ENCODE measurements at places on chromosomes 7 and 10.

DNA sequence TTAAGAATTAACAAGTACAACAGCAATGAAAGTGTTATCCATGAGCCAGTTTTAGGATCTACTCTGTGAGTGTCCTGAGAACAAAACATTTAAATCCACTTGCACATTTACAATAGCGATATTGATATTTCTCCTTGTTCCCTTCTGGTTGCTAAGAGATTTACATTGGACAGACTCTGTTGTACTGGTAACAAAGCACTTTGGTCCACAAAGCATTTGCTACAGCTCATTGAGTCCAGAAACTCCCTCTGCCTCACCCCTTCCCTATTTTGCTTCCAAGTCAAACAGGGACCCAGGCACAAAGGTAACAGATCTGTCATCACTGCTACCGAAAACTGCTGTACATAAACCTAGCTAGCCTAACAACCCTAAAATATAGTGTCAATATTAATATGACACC is 2.1 kb downstream of the ANK3 start:
- DNase-seq, result no peak

DNA sequence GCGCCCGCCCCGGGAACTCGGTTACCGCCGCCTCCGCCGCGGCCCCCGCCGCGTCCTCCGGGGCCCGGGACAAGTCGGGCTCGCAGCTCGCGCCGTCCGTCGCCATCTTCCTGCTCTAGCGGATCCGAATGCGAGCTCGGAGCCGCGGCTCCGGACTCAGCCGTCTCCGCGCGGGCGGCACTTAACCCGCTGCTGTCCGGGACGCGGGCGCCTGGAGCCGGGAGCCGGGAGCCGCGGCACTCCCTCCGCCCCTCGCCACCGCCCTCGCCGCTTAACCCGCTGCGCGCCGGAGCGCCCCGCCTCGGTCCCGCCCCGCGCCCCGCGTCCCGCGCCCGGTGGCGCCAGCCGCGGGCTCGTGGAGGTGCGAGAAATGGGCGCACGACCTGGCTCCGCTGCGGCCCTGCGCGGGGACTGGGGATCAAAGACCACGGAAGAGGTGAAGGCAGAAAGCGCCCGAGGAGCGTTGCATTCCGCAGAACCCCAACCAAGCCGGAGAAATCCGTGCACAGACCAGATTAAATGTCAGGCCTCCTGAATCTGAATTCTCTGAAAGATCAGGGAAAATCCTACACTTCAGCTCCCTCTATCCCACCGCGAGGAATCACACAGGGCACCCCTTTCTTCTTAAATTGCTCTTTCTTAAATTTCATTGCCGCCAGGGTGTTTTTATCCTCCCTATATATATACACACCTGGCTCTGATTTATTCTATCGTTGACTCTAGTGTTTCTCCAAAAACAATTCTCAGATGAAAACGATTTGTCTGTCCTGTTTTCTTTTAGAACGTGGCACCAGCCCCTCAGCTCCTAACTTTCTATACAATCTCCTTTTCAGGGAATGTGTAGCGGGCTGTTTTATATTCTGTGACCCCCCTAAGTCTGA is at the start of gene CTTNBP2:
Gene CTTNBP2, minus strand, starts transcription at position 132 of the 881 bp plus-strand sequence. Its CDS starts 26 bp downstream, at position 106.
- no peak for DNase-seq

DNA sequence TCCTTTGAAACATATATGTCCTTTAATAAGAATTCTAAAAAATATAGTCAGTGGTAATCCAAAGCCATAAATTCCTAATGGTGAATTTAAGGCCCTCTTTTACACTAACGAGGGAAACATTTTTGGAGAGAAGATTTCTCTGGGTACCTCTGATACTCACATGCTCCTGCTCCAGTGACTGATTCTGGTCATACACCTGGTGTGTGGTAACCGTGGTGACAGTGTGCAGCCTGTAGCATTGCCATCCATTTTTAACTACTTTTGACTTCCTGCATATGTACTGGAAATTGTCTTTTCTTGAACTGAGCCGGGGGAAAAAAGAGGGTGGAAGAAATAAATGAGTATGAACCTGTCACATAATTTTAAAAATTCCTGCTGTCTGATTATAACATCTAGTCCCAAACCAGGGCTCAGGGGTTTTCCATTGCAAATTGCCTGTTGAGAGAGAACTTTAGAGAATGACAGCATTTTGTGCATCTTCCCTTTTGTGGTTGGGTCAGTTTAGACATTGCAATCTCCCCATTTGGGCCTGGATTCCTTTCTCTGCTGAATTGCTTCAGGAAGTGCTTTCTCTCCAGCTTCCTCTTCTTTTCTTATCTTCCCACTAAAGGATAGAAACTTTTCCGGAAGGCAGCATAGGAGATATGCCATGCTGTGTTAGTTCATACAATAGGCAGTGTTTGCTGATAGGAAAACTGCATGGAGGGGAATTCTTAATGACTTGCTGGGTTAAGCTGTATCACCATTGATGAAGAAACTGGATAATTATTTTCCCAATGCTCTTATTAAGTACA is 125.5 kb downstream of the GRM3 start:
- no peak for DNase-seq

DNA sequence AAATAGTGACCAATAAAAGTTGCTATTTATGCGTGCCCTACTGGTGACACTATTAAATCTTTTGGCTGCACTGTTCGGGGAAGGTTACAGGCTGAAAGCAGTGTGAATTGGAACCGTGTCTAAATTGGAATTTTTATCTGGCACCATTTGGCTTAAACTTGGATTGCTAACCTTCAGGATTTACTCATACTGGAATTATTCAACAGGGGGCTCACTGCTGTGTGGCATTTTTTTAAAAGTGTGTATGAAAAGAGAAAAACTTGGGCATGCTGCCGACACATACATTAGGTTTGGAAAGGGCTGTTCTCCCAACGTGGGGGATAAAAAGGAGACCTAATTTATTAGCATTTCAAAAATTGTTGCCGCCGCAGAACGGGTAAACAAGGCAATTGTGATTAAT is 537.9 kb upstream of the MGMT start:
- no peak for DNase-seq

GRCh38 chr10:100349087-100349486 is 2.1 kb downstream of the SCD start:
- no peak for DNase-seq

GRCh38 chr10:2130705-2131305 is 393.5 kb upstream of the ADARB2 start:
- no peak for DNase-seq

DNA sequence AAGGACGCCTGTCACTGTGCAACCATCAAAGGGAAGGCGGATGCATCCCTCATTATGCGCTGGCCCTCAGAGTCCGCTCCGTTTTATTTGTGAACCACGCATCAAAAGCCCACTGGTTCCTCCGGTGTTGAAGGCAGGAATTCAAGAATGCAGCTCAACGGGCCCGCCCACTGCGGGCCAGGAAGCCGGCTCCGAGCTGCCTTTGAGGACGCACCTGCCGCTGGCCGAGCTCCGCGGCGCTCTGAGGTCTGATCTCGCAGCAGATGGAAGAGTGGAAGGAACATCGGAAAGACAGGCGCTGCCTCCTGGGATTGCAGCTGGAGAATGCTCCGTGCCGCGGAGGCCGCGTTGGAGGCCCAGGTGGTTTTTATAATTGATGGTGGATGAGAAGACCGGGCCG is 56.9 kb upstream of the ADGRA1 start:
- no peak for DNase-seq

- DNase-seq, result no peak
Measured at GRCh38 chr7:151762583-151763245, 114.2 kb downstream of the PRKAG2 start.

- DNase-seq, result no peak
Measured at GRCh38 chr7:123738808-123739207, 10.0 kb downstream of the WASL start.

GRCh38 chr10:64379898-64380297 is 858.7 kb downstream of the REEP3 start:
- no peak for DNase-seq

DNA sequence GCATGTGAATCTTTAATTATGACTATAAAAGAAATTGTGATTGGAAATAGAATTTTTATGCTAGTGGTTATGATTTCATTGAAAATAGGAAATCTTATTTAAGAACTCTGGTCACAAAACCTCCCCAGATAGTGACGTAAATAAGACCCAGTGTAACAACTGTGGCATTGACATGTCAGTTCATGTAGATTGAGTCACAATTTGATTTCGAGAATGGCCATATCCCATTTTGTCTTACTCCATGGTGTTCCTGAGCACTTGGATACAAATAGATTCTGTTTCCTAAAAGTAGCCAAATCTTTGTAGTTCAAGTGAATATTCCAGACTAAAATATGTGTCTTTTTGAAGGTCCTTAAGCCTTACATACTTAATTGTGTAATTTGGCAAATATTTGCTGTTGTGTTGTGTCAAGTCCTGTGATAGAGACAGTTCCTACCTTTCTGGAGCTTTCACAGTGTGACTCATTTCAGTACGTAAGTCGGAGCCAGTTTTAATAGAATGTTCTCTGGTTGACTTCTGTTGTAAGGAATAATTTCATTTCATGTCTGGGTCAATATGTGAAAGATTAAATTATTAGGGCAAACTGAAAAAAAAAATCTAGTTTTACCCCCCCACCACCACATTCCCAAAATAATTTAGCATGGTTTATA is 37.1 kb upstream of the TOMM7 start:
- no peak for DNase-seq

- DNase-seq, result no peak
Measured at GRCh38 chr7:143320620-143321019, 4.7 kb downstream of the CLCN1 start.

DNA sequence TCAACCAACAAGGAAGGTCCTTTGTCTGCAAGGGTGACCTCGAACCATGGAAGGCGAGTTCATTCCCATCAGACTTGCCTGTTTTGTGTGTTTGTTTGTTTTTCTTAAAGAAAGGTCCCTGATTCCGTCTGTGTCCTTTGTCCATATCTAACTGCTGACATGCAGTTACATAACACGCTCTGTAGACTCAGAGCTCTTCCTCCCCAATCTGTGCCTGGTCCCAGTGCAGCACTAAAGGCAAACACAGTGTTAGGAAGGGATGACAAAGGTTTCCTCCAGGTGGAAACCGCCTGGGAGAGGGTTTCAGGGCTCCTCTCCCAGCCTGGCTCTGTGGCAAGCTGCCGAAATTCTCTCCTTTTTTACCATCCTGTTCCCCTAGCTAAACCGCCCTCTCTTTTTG is 13.4 kb downstream of the JCAD start:
- DNase-seq, result no peak

GRCh38 chr7:95687759-95688343 is 84.5 kb upstream of the DYNC1I1 start:
- no peak for DNase-seq

DNA sequence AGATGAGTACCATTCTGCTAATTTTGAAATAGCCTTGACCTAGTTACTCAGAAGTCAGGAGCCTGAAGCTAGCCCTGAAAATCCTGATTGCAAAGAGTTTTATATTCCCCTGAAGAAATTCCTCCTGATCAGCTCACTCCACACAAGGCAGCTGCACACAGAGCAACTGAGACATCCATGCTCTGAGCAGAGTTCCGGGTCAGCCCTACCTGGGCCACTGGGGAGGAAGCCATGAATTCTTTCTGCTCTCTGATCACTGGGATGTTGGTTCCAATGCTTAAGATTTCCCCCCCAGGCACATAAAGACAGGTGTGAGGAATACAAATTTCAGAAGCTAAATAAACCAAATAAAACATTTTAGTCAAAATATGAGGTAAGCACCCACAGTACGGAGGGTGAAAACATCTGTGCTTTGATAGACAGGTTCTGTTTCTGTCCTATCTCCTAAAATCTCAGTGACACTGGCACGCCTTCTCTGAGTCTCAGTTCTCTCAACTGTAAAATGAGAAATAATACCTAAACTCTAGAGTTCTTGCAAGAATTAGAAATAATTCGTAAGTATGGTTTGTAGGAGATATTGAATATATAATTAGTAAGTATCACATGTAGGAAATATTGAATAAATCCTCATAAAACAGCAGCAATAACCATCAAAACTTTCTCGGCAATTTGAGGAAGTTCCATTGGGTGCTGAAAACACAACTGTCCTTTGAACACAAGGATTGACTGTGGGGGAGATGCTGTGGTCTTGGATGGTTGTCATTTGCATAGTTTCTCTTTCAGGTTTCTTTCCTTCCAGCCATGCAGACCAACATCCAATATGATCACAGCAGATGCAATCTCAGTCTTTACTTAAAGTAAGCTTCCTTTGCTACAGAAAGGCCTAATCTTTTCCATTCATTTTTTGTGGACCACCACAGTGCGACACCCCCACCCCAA is 133.0 kb upstream of the TNS3 start:
- no peak for DNase-seq

DNA sequence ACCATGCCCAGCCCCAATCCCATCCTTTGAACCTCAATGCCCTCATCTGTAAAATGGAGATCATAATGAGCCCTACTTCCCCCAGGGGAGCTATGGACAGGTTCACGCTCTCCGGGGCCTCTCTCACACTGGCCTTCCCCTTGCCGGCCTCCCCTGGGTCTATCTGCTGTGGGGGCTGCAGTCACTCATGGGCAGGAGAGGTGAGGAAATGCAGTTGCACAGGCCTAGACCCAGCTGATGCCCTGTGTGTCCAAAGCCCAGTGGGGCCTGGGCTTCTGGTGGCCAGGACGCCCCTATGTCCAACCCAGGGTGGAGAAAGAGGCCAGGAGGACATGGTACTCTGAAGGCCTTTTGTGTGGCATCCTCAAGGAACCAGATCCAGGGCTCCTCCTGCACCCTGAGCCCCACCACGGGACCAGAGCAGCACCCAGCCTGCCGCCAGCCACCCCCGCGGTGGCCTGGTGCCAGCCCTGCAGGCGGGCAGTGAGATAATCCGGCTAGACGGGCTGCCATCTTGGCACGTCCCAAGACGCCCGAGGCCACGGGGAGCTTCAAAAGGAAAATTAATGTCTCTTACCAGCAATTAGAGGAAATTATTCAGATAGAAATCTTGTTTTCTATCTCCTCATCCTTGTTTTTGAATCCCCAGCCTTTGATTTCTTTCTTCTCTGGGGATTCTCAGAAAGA is 39.0 kb downstream of the MYL10 start:
- no peak for DNase-seq

DNA sequence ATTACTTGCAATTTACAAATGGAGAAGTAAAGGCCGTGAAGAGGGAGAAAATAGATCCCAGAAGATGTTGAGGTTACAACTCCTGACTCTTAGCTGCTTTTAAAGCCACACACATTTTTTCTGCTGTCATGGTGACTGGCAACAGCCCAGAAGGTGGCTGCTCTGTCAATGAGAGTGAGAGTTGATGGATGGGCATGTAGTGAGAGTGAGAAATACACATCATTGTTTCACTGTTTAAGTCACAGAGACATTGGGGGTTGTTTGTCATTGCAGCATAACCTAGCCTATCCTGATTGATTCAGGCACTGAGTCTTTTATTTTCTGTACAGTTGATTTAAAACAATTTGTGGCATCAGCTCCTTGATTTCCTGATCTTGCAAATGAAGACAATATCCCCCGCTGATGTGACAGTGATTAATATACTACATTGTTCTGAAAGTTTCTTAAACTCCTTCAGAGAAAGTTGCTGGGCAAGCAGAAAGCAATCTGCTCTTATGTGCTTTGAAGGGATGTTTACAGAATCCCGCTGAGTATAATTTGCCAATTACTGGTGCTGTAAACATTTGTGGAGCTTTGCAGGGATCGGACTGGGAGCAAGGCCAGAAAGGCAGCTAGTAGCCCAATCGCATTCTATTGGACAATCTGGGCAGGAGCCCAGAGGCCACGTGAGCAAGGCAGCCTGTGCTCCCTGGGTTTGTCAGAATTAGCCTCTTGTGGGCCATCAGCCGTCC is 229.6 kb downstream of the PRPF18 start:
- no peak for DNase-seq

- no peak for DNase-seq
Measured at GRCh38 chr7:22182149-22182548, 174.8 kb downstream of the RAPGEF5 start.

Data from stimulated activated CD8-positive, alpha-beta memory T cell treated with anti-CD3 and anti-CD28 coated beads, Interleukin-12 subunit alpha, Interleukin-12 subunit beta, amount 100 ng/mL, for 1 hour (primary cell).